ENCODE measurements at places on chromosomes 1 and 21.

DNA sequence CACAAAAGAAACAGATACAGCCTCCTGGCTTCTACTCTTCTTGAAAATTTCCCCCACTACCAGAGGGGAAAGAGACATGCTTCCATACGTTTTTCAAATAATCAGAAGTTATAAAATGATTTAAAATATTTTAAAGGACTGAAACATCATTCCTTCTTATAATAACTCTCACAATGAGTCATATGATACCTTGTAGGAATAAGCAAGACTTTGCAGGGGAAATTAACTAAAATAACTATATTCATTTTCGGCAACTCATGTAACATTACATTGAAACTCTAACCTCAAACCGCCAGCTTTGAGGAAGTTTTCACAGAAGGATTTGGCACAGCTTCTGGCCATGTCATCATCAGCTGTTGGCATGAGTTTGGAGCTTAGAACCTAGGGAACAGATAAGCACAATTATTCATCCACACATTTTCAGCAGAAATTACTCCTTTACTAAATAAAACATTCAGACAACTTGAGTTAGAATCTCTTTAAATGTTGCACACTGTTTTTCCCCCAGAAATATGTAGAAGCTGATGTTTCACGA, 85.9 kb downstream of the USP24 start:
- DNase-seq = no peak

DNA sequence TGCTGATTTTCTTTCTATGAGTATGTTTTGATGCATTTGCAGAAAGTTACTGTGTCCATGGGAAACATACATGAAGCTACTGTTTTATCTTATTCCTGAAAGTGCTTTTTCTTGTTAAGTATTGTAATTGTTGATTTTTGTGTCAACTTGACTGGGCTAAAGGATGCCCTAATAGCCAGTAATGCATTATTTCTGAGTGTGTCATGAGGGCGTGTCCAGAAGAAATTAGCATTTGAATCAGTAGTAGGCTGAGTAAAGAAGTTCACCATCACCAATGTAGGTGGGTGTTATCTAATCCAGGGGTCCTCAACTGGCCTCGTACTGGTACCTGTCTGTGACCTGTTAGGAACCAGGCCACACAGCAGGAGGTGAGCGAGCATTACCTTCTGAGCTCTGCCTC, 760.2 kb downstream of the PLA2G4A start:
- no peak for DNase-seq

- no peak for DNase-seq
Measured at GRCh38 chr1:245278846-245279245, 124.1 kb downstream of the KIF26B start.

DNA sequence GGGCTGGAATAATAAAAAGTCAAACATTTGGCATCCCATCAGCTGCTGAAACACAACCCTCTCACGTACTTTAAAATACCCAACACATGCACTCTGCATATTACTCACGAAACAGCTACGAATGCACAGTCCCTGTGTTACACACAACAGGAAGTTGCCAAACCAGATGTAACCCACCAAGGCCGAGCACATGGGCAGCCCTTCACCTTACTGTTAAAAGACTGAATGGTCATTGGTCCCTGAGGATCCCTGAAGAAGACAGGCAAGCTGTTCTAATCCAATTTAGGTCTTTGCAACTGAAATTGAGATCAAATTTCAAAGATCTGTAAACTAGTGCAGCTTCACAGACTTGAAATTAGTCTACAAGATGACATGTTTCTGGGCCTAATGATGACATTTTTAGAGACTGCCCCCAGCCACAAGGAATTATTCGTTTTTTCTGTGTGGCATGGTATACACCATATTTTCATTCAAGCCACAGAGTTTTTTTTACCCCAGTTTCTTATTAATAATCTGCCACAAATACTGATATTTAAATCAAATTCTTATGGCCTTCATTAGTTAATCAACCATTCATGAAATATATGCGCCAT, 25.6 kb upstream of the IER5 start:
- DNase-seq = no peak

GRCh38 chr21:27077501-27077900, 110.6 kb upstream of the ADAMTS5 start:
- DNase-seq = no peak

All from cerebellar nuclear complex (tissue), 1 donor.